ENCODE measurements at places on chromosomes 3 and 15.

- no peak for DNase-seq
These were observed 21.7 kb upstream of the PLXND1 start for GRCh38 chr3:129628169-129628522.

DNA sequence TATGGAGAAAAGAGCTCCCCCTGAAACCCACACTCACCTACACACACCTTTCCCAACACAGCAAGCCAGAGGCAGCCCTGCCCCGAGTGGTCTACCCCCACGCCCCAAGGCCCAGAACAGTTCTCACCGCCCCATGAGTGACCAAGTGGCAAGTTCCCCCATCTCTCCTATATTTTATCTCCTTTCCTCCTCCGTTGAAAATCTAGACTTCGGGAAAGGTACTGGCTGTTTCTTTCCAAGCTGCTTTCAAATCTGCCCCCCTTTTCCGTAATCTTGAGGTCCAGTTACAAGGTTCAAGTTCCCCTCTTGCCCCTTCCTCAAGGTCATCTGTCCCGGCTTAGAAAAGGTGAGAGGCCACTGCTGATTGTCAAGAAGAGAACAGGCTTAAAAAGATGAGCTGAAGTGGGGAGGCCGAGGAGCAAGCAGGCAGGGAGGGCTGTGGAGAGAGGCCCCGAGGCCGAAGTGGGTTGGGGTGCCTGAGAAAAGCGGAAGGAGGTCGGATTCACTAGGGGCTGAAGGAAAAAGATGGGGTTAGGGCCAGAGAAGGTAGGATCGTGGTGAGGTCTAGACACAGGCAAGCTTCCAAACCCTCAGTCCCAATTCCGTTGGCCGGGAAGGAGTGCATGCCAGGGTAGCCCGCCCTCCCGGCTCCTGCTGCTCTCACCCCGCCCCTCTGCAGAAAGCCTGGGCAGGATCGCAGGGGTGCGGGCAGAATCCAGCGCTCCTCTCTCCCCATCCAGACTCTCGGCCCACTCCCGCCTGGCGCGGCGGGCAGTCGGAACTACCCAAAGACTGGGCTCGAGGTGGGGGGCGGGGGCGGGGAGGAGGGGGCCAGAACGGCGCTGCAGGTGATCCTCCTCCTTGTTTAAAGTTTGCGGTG lies 1.7 kb downstream of the SEMA5B start:
- no peak for DNase-seq

DNA sequence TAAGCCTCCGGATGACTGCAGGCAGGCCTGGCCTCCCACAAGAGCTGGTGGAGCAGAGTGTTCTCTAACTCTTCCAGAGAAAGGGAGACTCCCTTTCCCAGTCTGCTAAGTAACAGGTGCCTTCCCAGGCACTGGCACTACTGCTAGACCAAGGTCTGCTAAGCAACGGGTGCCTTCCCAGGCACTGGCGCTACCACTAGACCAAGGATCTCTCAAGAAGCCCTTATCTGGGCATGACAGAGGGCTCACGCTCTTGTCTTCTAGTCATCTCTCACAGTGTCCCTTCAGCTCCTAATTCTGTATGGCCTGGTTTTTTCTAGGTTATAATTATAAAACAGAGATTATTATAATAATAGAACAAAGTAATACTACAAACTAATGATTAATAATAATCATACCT lies 27.8 kb downstream of the MYL3 start:
- DNase-seq, result no peak

DNA sequence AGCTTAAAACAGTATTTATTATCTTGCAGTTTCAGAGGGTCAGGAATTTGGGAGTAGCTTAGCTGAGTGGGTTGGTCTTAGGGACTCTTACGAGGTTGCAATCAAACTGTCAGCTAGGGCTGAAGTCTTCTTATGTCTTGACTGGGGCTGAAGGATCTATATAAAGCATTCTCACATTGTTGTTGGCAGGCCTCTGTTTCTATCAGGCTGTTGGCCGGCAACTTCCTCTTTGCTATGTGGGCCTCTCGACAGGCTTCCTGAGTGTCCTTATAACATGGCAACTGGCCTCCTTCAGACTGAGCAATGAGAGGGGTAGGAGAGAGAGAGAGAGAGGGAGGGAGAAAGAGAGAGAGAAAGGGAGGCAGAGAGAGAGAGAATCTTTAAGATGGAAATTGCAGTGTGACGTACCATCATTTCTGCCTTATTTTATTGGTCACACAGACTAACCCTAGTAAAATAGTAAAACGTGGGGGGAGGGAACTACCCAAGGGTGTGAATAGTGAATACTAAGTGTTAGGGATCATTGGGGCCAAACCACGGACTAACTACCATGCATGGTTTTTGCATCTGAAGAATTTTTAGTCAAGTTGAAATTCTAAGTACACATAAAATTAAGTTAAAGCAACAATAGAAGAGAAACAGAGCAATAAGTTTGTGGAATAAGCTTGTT lies 16.1 kb downstream of the FGF7 start:
- DNase-seq, result no peak

GRCh38 chr3:108473711-108474110 lies 36.7 kb downstream of the MYH15 start:
- no peak for DNase-seq

GRCh38 chr15:78956937-78957336 lies 12.1 kb upstream of the CTSH start:
- DNase-seq, result no peak

- no peak for DNase-seq
These were observed at the start of gene HTR3E for GRCh38 chr3:184096811-184097383. Gene HTR3E, plus strand, starts transcription at chr3:184097064. Its CDS starts 466 bp downstream, at chr3:184097530.

- no peak for DNase-seq
These were observed 12.3 kb downstream of the CPNE9 start for GRCh38 chr3:9715764-9716437.

GRCh38 chr3:97823046-97824004 lies 1.5 kb downstream of the CRYBG3 start:
- no peak for DNase-seq

DNA sequence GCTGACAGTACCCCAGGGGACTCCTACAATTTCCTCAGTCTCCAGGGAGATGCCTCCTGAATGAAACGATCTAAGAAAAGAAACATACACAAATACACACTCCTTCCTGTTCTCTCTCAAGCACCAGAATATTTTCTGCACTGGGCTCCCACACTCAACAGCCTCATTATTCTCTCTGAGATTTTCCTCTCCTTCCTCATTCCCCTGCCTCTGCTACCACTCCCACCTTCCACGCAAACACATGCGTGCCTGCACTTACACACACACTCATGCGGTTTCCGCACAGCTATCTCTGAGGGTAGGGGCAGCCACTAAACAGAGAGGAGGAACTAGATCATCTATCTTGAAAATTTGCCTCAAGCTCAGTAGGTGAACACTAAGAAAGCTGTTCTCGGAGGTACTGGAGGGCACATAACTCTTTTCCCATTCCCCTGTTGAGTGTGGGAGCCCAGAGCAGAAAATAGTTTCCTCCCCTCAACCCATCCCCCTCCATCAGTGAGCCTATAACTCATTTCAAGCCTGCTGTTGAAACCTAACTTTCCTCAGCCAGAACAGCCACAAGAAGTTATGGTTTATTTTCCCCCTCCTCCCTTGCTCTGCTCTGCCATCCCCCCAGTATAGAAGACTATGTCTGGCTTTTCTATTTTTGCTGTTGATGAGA lies 30.5 kb upstream of the TIPARP start:
- DNase-seq, result no peak

GRCh38 chr3:188861842-188862744 lies 309.7 kb upstream of the TPRG1 start:
- DNase-seq, result no peak

GRCh38 chr3:168047190-168047795 lies 48.4 kb downstream of the GOLIM4 start:
- no peak for DNase-seq

GRCh38 chr15:88696254-88696653 lies 57.4 kb downstream of the ISG20 start:
- DNase-seq, result no peak

DNA sequence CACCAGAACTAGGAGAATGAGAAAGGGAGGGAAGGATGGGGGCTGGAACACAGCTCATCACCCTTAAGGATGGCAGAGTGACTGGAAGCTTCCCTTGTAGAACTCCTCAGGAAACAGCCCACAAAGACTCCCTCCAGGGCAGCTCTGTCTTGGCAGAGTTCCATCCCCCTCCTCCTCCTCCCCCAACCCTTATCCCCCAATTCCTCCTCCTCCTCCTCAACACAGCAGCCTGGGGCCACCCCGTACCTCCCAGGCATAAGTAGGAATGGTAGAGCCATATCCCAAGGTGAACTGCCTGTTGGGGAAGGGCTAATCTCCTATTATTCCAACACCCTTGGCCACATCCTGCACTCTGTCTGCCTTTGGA lies 38.8 kb downstream of the ADCY5 start:
- DNase-seq, result no peak

DNA sequence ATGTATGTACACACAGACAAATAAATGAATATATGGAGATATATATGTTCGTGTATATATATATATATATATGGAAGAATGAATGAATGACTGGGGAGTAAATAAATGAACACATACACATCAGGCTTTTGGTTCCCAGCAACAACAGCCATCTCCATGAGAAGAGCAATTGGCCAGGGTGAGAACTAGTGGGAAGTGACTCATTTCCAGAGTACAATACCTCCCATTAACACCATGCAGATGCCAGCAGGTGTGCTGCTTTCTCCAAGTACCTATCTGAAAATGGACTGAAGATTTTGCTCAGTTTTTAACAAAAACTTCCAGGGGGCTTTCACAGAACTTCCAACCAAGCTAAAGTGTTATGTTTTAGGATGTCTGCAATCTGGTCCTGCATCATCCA lies 179.8 kb upstream of the SLC2A2 start:
- no peak for DNase-seq

GRCh38 chr3:179452176-179452564 lies 900 bp upstream of the GNB4 start:
- no peak for DNase-seq

DNA sequence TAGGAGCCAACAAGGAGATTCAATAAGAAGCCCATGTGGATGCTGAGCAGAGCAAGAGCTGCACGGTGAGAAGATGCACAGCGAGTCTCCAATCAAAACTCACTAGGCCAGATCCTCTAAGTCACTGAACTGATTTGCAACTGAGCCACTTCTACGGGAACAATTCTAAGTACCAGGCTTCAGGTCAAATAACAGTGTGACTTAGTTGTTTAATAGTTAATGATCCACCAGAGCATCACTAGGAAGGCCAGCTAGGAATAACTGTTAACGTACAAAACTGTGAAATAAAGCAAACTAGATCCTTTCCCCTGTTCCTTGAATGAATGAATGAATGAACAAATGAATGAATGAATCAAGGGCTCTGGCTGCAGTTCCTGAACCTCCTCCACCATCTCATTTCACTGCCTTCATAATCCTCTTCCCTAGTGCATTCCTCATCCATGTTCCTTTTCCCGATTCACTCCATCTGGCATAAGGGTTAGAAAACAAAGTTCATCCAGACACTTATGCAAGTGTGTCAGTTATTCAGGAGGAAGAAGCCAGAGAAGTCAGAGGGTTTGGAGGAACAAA lies 59.7 kb downstream of the ATP8B4 start:
- DNase-seq, result no peak

GRCh38 chr15:51004103-51004551 lies 90.6 kb downstream of the TNFAIP8L3 start:
- DNase-seq, result no peak

GRCh38 chr3:69370901-69371301 lies 15.0 kb downstream of the FRMD4B start:
- no peak for DNase-seq

GRCh38 chr3:121998030-121998580 lies 23.9 kb downstream of the ILDR1 start:
- DNase-seq, result no peak

DNA sequence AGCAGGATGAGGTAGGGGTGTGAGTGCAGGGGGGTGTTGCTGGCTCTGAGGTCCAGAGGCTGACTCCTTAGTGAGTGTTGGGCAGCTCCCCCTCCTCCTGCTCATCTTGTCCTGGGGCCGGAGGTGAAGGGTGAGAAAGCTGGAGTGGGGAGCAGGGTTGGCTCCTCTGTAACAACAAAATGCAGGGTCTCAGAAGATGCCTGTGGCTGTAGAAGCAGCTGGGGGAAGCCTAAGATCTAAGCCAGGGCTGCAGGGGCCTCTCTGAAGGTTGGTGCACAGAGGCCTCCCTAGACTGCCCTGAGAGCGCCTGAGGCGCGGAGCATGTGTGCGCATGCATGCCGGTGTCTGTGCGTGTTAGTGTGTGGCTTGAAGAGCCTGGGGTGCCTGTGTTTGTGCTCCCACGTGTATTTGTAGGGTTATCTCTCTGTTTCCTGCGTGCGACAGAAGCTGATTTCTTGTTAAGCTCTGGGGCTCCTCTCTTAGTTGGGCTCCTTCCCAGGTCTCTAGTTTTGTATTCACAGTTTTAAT lies 5.3 kb upstream of the HDAC11 start:
- no peak for DNase-seq

DNA sequence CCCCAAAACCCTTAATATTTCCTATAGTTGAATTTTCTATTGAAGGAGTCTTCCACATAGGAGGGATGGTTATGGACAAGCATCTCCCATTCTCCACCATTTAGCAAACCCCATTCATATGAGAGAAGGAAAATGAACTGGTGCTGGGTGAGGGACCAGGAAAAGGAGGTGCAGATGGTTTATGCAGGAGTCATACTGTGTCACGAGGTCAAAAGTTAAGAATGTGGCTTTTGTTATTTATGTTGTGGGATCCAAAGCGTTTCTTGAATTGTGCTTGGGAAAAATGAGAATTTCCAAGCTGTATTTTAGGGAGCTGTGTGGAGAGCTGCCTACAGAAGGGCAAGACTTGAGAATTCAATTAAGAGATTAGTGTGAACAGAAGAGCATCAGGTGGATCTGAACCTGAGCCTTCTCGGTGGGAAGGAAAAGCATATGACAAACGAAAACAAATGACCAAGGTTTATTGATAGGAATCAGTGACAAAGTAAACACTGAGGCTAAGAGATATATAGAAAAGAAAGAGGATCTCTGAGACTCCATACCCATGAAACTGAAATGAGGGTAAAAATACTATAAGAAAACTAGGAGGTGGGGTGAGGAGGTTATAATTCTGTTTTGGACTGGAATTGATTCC lies 473.3 kb upstream of the NR2F2 start:
- no peak for DNase-seq

- no peak for DNase-seq
These were observed 88.1 kb downstream of the IQSEC1 start for GRCh38 chr3:12985148-12985547.

- no peak for DNase-seq
These were observed 2.4 kb downstream of the IGF2BP2 start for GRCh38 chr3:185822221-185823000.

DNA sequence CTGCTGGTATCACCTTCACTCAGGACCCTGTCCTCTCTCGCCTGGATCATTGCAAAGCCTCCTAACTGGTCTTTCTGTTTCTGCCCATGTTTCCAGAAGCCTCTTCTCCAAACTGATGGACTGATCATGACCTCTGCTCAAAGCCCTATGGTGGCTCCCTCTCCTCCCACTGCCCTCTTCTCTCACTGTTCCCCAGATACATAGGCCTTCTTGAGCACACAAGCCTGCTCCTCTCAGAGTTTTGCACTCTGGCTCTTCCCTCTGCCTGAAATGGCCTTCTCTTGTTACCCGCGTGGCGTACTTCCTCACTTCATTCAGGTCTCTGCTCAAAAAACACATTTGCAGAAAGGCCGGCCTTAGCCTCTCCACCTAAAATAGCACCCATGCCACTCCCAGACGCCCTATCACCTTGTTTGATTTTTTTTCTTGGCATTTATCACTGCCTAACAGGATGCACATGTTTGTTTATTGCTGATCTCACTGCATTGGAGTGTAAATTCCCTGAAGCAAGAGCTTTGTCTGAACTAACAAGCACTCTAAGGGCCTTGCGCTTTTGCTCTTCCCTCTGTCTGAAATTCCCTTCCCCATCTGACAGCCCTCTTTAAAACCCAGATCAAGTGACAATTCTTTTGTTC lies 1.4 kb upstream of the ETFA start:
- no peak for DNase-seq

- no peak for DNase-seq
These were observed 62.1 kb downstream of the LRRC49 start for GRCh38 chr15:70954733-70955132.
